ENCODE measurements at places on chromosomes 1 and 21. TPM values are rescaled to one million over a fixed set of nuclear protein-coding genes. Genes with fewer than 3 reads are reported as not detected.

- DNase-seq, result no peak
Measured at GRCh38 chr1:115838431-115839028, 2.4 kb downstream of the NHLH2 start.

GRCh38 chr21:34782506-34783360 is 113.9 kb downstream of the CLIC6 start:
- DNase-seq, result no peak

- no peak for DNase-seq
Measured at GRCh38 chr1:6813165-6813564, 27.9 kb downstream of the CAMTA1 start.

DNA sequence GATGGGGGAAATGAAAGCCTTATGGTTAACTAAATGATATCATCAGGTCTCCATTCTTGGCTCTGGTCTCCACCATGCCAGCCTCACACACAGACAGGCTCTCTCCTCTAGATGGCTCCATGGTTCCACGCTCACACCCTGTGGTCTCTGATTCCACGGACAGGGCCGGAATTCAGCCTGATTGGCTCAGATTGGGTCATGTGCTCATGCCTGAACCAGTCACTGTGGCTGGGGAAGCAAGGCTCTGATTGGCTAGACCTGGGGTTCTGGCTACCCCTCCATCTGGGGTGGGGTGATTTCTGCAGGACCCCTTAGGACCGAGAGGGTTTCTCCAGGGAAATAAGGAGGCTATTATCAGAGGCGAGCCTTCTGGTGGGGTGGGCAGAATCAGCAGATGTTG is 277.0 kb downstream of the PTPRU start:
- DNase-seq, result peak; percentile 63

GRCh38 chr1:1206376-1206965 is at the start of gene TNFRSF18:
Gene TNFRSF18 (minus strand): TSS chr1:1206592. CDS start chr1:1206571, 21 bp downstream.
- no peak for DNase-seq

GRCh38 chr1:245337829-245338484 is 183.2 kb downstream of the KIF26B start:
- no peak for DNase-seq

DNA sequence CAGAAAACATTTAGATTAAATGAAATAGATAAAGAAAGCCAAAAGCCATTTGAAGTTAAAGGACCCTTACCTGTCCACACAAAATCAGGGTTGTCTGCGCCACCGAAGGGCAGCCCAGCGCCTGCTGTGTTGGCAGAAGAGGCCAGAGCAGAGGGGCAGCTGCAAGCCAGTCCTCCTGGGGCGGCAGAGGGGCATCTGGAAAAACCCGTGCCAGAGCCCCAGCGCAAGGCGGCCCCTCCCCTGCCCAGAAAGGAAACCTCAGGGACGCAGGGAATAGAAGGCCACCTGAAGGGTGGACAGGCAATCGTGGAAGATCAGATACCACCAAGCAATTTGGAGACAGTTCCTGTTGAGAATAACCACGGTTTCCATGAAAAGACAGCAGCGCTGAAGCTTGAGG is 10.7 kb downstream of the NDUFV3 start:
- DNase-seq, result no peak

- no peak for DNase-seq
Measured at GRCh38 chr1:155107309-155108264, 20.1 kb upstream of the EFNA1 start.

DNA sequence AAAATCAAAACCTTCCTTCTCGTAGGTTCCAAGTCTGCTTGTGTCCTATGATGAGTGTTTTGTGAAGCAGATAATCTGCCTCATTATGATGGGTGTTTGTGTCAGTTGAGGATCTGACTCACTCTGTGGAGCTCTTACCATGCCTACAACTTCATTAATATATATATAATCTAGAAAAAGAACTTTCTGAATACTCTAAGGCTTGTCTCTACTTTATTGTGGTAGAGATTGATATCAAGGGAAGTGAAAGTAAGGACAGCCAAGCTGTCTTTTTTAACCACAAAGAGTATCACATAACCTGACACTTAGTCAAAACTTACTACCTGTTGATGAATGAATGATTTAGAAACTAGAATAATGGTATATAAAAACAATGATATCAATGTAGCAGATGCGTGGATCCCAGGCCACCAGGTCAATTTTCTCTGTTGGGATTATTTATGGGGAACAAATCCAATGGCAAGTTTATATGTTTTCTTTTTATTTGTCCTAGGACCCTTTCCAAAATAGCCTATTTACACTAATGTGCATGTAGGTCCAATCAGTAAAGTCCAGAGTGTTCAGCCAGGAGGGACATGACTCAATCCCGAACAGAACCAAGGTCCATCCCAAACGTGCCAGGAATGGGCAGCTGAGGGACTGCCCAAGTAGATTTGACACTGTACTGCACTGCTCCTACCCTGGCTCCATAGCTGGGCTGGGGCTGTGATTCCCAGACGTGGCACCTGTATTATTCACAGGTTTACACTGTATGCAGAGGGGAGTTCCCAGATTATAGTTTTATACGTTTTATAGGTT is 182.3 kb upstream of the GREM2 start:
- DNase-seq, result no peak

GRCh38 chr1:58768971-58769808 is 14.7 kb downstream of the JUN start:
- no peak for DNase-seq

- no peak for DNase-seq
Measured at GRCh38 chr1:19074361-19074901, 118.0 kb upstream of the IFFO2 start.

DNA sequence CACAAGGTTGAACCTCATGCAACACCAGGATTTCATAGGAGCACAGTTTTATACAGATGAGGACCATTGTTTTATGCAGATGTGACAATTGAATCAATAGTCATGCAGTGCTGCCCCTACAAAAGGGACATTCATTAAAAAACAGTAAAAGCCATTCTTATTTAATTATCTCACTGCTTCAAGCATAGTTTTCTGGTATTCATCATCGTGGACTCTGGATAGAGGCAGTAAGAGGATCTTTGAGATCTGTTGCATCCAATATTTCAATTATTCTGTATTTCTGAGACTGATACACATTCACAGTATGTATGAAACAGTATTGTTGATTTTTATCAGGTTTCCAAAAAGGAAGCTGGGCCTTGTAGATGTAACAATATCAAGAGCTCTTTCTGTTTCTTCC is 237.6 kb downstream of the RYR2 start:
- no peak for DNase-seq

GRCh38 chr1:39214998-39215873 is 10.7 kb downstream of the MACF1 start:
- peak; percentile 60 for DNase-seq

DNA sequence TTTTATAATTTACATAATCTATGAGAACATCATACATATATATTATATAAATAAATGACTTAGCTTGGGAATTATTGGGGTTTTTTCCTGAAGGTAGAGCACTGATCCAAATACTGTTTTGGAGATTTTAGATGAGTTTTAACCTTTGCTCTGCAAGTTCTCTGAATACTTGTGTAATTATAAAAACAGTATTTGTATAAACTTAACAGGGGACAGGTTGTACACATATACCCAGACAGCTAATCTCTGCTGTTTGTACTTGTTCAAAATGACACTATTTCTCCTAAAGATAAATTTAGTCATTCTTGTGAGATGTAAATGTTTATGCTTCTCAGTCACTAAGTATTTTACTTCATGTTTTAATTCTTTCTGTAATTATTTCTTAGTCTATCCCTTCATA is 8.7 kb downstream of the AGL start:
- no peak for DNase-seq

GRCh38 chr1:32885676-32886003 is 651 bp upstream of the HPCA start:
- no peak for DNase-seq

DNA sequence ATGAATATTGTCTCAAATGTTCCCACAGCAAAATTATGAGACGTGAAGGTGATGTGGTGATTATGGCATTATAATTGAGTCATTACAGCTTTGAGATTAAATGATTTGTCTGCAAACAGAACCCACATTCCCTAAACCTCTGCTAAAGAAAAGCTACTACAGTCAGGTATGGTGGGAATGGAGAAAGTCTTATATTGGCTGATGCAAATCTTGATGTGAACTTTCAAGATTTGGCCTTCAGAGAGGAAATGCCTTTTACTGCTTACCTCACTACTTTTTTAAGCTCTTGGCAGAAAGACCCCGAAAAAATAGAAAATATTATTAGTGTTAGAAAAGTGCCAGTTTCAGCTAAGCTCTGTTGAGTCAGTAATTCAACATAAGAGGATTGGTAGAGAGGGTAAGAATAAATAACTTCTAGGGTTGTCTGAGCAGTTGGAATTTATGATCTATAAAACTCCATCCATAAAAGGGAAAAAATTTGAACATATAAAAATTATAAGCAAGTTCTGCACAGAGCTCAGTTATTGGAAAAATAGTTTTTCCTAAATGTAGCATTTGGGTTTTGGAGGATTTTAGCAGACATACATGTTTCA is 47.8 kb upstream of the RGS5 start:
- no peak for DNase-seq

DNA sequence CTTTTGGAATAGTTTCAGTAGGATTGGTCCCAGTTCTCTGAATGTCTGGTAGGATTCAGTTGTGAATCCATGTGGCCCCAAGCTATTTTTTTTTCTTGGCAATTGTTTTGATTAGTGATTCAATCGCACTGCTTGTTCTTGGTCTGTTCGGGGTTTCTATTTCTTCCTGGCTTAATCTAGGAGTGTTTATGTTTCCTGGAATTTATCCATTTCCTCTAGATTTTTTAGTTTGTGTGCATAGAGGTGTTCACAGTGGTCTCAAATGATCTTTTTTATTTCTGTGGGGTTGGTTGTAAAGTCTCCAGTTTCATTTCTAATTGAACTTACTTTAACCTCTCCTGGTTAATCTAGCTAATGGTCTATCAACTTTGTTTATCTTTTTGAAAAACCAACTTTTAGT is 117.6 kb downstream of the NME7 start:
- DNase-seq, result no peak

DNA sequence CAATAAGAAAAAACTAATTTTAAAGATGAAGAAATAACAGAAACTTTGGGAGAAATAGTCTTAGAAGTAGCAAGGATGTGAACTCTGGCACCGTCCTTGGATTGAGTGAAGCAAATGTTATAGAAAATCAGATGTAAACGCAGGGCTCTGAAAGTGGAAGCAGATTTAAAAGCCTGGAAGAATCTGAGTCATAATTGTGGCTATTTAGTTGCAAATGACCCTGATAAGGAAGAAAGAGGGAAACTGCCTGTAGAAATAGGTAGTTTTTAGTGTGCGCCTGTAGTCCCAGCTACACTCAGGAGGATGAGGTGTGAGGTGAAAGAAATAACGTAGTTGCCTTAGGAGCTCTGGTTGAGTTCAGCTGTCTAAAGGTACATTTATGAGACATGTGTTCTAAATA is 101.0 kb downstream of the NGF start:
- no peak for DNase-seq

GRCh38 chr1:186152227-186152619 is 222.8 kb downstream of the TPR start:
- no peak for DNase-seq

DNA sequence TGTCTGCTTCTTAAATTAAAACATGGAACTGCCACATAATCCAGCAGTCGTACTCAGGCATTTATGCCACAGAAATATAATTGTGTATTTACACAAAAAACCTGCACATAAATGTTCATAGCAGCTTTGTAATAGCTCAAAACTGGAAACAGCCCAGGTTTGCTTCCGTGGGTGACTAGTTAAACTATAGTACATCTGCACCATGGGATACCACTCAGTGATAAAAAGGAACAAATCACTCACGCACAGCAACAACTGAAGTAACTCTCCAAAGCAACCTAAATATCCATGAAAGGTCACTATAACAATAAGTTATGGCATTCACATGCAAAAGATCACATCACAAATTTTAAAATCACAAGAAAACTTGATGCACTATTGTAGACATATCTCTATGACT is 64.4 kb downstream of the KCNT2 start:
- no peak for DNase-seq

- no peak for DNase-seq
Measured at GRCh38 chr1:71542155-71542554, 461.3 kb upstream of the ZRANB2 start.

DNA sequence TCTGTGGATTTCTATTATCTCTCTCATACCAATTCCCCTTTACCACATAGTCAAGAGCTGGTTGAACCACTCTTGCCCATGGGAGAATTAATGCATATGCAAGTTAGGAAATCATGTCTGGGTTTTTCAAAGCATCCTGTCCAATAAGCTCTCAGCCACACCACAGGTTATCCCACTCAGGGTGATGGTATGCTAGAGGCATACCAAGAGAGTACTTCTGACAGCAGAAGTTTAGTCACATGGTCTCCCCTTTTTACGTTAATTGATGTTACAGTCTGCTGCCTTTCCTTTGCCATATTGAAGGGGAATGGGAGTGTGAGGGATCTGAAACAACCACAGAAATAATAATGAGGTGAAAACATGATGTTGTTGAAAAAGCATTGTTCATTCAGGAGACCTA is 135.8 kb upstream of the PBX1 start:
- DNase-seq, result no peak

GPR37L1 gene
- not detected for total RNA-seq

KMO gene
- 0.07 TPM for total RNA-seq

CHIA gene
- total RNA-seq, result not detected

PEX19 gene
- 27.7 TPM for total RNA-seq

HAO2 gene
- not detected for total RNA-seq

LACTBL1 gene
- not detected for total RNA-seq

KCNK1 gene
- total RNA-seq, result 15.4 TPM

COQ8A gene
- 4.0 TPM for total RNA-seq

OR2T8 gene
- not detected for total RNA-seq

CLCA1 gene
- not detected for total RNA-seq

RHOU gene
- 0.46 TPM for total RNA-seq

HHIPL2 gene
- not detected for total RNA-seq

PLXNA2 gene
- total RNA-seq, result 20.6 TPM

TOR1AIP1 gene
- 46.5 TPM for total RNA-seq

ELF3 gene
- total RNA-seq, result 0.04 TPM

CRNN gene
- not detected for total RNA-seq

FAM177B gene
- total RNA-seq, result not detected

RYR2 gene
- total RNA-seq, result not detected

SLC9C2 gene
- not detected for total RNA-seq

OLFML3 gene
- total RNA-seq, result 11.1 TPM

LCE3E gene
- total RNA-seq, result 2.0 TPM
